ENCODE measurements at places on chromosomes 4 and X. TPM values are rescaled to one million over a fixed set of nuclear protein-coding genes. Genes with fewer than 3 reads are reported as not detected.

GRCh38 chr4:95183656-95184408 lies 364.9 kb downstream of the UNC5C start:
- DNase-seq = no peak
- H3K4me3 ChIP-seq = no peak overlapping the region
- H3K27me3 ChIP-seq = no peaks in the 10 kb centered on the region
- no peak overlapping the region for H3K27ac ChIP-seq
- no peaks in the 10 kb centered on the region for H3K36me3 ChIP-seq

DNA sequence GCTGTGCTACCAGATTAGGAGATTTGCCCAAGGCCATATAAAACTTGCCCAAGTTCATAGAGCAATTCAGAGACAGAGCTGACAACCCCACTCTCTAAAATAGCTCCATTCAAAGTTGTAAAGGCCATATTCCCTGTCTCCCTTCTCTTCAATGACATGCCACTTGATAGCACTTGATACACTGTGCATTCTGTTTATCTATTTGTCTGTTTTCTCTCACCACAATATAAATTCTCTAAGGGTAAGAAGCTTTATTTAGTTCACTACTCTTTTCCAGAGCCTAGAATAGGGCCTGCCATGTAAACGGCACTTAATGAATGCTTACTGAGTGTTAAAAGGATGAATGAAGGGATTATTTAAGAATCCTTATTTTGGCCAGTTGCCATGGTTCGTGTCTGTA lies 24.1 kb upstream of the MAP9 start:
- peaks cover 7% of the 10 kb centered on the region for H3K4me1 ChIP-seq
- H3K4me3 ChIP-seq = no peak overlapping the region
- no peak overlapping the region for H3K27ac ChIP-seq
- no peaks in the 10 kb centered on the region for H3K36me3 ChIP-seq

GRCh38 chrX:41241962-41242361 lies 92.0 kb upstream of the DDX3X start:
- H3K27ac ChIP-seq = no peak overlapping the region
- no peaks in the 10 kb centered on the region for H3K27me3 ChIP-seq
- no peak for DNase-seq
- no peaks in the 10 kb centered on the region for H3K36me3 ChIP-seq
- no peaks in the 10 kb centered on the region for H3K4me1 ChIP-seq
- no peak overlapping the region for H3K4me3 ChIP-seq

Gene CFP
- total RNA-seq = 14.9 TPM

Gene XKRX
- total RNA-seq = 8.4 TPM

All from upper lobe of right lung (tissue), 1 donor.